Astrocyte of the hippocampus (primary cell): ENCODE measurements at places on chromosomes 2 and 18.

- DNase-seq, result peak; percentile 74
Observed at GRCh38 chr2:69033461-69034095, 20.6 kb downstream of the ANTXR1 start.

- no peak for DNase-seq
Observed at GRCh38 chr2:127066942-127067341, 40.0 kb downstream of the BIN1 start.

DNA sequence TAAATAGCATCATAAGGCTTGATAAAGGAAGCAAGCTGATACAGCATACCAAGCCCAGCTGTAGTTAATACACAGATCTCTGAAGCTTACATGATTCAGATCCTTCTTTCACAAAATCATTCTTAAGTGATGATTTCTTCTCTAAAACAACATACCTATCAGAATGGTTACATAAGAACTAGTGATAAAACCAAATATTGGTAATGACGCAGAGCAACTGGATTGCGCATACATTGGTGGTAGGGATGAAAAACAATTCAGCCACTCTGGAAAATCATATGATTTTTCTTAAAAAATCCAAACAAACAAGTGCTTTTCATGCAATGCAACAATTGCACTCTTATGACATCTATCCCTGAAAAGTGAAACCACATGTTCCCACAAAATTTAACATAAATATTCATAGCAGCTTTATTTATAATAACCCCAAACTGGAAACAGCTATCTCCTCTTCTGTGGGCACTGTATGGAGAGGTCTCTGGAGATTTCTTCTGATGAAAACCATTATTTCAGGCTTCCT is 153.6 kb upstream of the DSEL start:
- peak; percentile 10 for DNase-seq

DNA sequence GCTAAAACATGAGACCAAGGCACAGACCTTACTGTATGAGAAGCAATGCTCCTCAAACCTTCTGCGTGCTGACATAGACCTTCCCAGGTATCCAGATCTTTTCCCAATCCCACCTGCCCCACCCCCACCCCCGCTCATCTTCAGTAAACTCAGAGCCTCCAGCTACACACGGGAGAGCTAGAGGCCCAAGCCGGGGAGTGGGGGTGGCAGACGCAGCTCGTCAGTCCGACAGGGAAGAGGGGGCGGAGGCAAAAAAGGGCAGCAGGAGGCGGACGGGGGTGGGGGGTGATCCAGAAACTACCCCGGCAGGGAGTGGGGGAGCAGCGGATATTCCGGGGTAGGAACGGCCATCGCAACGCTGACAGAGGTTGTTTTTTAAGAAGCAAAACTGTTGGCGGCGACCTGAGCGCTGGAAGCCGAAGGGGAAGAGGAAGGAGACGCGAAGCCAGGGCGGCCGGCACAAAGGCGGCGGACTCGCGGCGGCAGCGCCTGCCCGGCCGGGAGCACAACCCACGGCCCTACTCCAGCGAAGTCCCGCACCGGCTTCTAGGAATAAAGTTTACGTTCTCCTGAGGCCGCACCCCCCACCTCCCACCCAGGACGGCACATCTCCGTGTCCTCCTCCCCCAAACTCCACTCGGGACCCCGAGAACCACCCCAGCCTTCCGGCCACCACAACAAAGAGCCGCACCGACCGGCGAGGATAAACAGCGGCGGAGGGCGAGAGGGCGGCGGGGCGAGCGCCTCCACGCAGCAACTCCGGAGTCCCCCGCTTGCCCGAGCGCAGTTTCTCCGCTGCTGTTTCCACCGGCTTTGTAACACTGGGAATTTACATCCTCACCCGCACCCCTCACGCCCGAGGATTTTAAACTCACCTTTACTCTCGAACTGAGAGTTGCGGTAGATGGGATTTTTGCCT is 722 bp downstream of the BAZ2B start:
- DNase-seq, result peak; percentile 95

- no peak for DNase-seq
Observed at GRCh38 chr2:96859681-96860064, 1.9 kb upstream of the ANKRD39 start.

DNA sequence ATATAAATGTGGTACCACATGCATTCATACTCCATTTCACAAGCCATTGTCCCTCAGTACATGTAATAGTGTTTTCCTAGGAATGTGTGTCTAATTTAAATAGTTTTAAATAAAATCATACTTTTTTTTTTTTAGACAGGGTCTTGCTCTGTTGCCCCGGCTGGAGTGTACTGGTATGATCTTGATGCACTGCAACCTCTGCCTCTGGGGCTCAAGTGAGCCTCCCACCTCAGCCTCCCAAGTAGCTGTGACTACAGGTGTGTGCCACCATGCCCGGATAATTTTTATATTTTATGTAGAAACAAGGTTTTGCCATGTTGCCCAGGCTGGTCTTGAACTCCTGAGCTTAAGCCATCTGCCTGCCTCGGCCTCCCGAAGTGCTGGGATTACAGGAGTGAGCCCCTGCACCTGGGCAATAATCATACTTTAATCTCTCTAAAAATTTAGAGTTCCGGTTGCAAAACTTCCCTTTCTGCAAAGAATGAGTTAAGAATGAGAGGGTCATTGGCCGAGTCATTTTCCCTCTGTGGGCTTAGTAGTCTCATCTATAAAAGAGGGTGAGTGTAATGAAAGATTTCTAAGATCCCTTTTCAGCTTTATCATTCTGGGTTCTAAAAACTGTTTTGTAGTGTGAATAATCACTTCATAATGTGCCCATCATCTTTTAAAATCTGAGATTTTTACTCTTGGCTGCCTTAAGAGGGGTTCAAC is 116.0 kb upstream of the PELI1 start:
- no peak for DNase-seq

DNA sequence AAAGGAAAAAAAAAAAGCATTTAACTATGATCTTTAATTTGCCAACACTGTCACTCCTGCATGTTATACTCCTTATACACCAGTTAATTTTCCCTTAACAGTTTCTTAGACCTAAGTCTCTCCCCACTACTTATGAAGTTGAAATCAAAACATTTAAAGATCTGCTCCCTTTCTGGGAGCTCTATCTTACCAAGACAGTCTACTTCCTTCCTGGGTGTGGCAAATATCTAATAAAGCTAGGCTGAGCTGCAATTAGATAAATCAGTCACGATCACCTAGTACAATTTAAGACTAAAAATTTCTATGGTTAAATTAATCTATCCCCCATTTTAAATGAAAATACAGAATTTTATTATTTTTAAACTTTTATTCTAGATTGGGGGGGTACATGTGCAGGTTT is 33.4 kb downstream of the PUM2 start:
- DNase-seq, result no peak

- DNase-seq, result no peak
Observed at GRCh38 chr2:215981115-215981514, 32.2 kb downstream of the MREG start.

- no peak for DNase-seq
Observed at GRCh38 chr2:128433911-128434550, 115.4 kb upstream of the HS6ST1 start.

DNA sequence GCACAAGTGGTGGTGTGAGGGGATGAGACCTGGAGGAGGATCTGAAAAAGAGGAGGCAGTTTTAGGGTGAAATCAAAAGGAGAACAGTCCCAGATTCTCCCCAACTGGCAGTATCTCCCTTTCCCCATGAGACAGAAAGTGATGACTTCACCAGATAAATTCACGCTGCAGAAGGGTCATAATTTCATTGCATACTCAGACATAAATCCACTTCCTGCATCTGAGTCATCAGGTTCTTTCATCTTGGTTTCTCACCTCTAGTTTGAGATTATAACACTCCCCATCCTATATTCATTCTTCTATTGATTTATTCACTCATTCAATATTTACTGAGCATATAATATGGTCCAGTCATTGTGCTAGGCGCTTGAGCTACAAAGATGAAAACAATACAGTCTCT is 64.7 kb downstream of the CCDC148 start:
- no peak for DNase-seq

GRCh38 chr2:589281-590130 is 87.7 kb downstream of the TMEM18 start:
- no peak for DNase-seq

DNA sequence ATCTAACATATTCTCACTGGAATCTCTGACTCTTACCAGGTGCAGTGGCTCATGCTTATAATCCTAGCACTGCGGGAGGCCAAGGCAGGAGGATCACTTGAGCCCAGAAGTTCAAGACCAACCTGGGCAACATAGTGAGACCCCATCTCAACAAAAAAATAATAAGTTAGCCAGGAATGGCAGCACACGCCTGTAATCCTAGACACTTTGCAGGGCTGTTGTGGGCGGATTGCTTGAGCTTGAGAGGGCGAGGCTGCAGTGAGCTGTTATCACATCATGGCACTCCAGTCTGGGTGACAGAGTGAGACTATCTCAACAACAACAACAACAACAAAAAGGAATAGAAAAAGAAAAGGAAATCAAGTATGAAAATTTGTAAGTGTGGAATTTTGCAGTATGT is 306.5 kb upstream of the CYP26B1 start:
- no peak for DNase-seq

GRCh38 chr2:241491549-241492173 is 16.7 kb downstream of the STK25 start:
- no peak for DNase-seq

DNA sequence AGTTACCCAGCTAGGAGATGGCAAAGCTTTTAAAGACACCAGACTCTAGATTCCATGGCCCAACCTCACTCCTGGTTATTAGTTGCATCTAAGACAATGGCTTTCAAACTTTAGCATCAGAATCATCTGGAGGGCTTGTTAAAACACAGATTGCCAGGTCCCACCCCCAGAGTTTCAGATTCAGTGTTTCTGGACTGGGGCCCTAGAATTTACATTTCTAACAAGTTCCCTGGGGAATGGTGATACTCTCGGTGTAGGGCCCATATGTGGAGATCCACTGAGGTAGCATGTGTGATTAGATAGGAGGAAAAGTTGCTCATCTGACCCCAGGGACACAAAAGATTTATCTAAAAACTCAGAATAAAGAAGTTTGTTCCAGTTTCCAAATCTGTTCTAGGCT is 14.5 kb upstream of the TTR start:
- no peak for DNase-seq

DNA sequence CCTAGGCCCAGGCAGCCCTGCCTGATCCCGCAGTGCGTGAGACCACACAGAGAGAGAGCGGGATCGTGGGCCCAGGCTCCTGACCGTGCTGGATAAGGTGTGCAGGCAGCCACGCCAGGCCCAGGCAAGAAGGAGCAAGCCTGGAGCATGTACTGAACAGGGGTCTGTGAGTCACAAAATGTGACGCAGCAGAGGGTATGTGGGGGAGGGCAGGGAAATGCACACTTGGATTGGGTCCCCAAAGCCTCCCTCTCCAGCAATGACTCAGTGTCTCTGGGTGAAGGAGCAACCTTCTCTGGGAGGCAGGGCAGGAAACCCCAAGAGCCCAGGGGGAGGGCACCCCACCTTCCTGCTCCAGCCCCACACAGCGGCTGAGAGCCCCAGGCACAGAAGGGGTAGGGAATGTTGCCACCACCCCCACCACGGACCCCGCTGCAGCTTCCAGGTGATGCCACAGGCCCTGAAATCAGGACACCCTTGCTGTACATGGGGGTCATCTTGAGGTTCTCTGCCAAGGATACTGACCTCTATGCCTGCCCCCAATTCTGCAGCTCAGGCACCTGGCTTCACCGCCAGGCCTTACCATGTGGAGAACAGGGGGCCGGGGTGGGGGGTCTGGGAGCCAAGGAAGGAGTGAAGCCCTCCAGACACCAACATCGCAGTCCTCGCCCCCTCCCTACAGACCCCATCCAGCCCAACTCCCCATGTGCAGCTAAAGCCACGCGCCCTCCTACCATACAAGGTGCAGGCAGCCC is 1.3 kb upstream of the GPC1 start:
- peak; percentile 94 for DNase-seq

DNA sequence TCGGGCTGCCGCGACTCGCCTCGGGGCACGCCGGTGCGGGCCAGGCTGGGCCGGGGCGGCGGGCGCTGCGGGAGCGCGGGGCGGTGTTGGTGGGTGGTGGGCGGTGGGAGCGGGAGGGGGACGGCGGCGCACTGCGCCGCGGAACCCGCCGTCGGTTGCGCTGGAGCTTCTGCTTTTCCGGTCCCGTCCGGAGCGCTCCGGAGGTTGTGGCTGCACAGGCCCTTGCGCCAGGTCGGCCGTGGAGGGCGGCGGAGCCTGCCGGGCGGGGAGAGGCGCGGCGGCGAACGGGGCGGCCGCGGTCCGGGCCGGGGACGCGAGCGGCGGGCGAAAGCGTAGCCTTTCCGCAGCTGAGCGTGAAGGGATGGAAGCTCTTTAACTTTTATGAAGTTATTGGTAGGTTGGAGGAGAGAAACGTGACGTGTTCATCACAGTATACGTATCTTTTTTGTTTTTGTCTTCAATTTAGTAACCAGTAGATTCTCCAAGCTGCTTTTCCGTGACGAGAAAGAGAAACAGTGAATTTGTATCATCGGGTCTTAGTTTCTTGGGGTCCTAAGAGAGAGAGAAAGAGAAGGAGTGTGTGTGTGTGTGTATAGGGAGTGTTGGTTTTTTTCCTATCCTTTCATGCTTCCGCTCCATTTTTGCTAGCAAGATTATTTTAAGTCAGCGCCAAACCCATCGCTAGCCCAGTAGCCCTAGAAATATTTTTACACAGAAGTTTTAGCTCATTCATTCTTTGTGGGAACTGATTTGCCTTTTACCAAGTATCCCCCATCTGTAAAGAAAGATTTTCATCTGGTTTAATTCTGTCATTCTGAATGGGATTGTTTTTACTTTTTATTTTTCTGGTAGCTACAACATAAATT is 535 bp downstream of the ATG4B start:
- DNase-seq, result no peak

DNA sequence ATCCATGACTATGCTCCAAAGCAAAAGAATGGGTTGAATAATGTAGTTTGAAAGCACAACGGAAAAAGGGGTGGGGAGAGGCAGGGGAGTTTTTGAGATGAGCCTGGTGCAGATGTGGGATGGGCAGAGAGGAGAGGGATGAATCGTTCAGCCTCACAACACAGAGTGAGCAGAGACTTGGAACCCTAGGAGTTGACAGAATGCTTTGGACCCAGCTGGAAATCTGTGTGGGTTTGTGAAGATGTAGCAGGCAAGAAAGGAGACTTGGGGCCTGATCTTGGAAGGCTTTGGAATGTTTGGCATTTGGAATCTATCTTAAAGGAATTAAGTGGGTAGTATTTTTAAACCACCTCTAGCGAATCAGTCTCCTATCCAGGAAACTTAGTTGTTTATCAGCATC is 66.0 kb upstream of the KCTD1 start:
- peak; percentile 26 for DNase-seq

- DNase-seq, result no peak
Observed at GRCh38 chr18:60339018-60339417, 33.6 kb downstream of the MC4R start.

- no peak for DNase-seq
Observed at GRCh38 chr2:241095594-241096290, 6.3 kb downstream of the MTERF4 start.
